HFFc6 (cell line): ENCODE measurements at places on chromosomes 11 and 22.
A peak's percentile ranks its signal among the peaks of the same experiment; 100 is the strongest.

DNA sequence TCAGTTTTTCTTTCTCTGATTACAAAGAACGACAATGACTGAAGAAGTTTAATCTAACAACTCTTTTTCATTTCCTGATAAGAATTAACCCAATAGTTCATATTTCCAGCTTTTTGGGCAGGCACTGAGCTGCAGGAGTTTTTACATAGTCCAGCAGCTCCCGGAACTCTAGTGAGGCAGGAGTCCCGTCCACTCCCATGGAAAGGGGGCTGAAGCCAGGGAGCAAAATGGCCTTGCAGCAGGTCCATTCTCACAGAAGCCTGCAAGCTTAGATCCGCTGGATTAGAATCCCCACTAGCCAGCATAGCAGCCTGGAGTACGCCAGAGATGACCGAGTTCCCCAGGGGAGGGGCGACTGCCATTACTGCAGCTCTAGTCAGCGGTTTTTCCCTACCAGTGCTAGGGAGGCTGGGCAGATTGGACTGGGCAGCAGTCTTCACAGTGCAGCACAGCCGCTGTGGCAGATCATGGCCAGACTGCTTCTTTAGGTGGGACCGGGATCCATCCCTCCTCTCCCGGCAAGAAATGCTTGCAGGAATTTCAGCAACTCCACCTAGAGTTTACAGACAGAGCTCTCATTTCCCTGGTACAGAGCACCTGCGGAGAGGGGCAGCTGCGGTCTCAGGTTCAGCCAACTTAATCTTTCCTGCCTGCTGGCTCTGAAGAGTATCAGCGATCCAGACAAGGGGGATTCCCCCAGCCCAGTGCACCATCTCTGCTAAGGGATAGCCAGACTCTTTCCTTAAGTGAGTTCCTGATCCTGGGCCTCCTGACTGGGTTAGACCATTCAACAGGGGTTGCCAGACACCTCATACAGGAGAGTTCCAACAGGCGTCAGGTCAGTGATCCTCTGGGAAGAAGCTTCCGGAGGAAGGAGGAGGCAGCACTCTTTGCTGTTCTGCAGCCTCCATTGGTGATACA, 742 bp upstream of the CASP4 start:
- peak; percentile 48 for DNase-seq
- peaks cover 50% of the 10 kb centered on the region for H3K4me1 ChIP-seq
- H3K27ac ChIP-seq = peak overlapping the region; percentile 98
- H3K4me3 ChIP-seq = peak overlapping the region; percentile 93
- no peaks in the 10 kb centered on the region; the same call in 1 of the 2 replicates for H3K27me3 ChIP-seq

- peaks cover 48% of the 10 kb centered on the region for H3K4me1 ChIP-seq
- H3K27me3 ChIP-seq = peaks cover 3% of the 10 kb centered on the region; the same call in 1 of the 2 replicates
- peaks cover 38% of the 10 kb centered on the region for H3K36me3 ChIP-seq
- peak overlapping the region; percentile 93 for H3K27ac ChIP-seq
- DNase-seq = peak; percentile 75
These were observed 79.9 kb upstream of the GRIK4 start for GRCh38 chr11:120431633-120432032.

DNA sequence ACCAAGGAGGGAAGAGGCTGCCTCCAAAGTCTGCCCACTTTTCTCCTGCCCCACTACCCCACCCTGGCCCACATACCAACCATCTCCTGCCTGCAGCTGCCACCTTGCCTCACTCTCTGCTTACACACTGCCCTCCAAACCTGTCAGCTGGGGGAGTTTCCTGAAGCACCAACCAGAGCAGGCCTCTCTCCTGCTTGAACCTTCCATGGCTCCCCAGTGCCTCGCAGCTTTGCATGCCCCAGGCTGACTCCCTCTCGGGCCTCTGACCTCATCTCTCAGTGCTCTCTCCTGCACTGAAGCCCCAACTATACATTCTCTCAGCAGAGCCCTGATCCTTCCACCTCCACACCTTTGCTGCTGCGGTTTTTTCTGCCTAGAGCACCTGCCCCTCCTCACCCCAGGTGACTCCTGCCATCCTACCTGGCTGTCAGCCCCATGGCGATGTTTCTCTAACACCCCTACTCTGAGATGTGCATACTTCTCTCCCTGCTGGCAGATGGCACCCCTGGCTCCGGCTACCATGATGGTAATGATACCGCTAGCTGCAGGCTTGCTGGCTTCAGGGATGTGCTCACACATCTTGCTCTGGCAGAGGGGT, 43.5 kb downstream of the MN1 start:
- H3K4me1 ChIP-seq = no peaks in the 10 kb centered on the region
- no peak overlapping the region for H3K27ac ChIP-seq
- no peak for DNase-seq
- peaks cover 25% of the 10 kb centered on the region for H3K27me3 ChIP-seq
- no peak overlapping the region for H3K4me3 ChIP-seq

GRCh38 chr11:15123849-15124248, 9.1 kb downstream of the INSC start:
- peak; percentile 78 for DNase-seq
- H3K36me3 ChIP-seq = no peaks in the 10 kb centered on the region
- peaks cover 80% of the 10 kb centered on the region for H3K4me1 ChIP-seq
- peak overlapping the region; percentile 17 for H3K27ac ChIP-seq
- H3K4me3 ChIP-seq = peak overlapping the region; percentile 29; the same call in 1 of the 2 replicates
- peaks cover 3% of the 10 kb centered on the region for H3K27me3 ChIP-seq

DNA sequence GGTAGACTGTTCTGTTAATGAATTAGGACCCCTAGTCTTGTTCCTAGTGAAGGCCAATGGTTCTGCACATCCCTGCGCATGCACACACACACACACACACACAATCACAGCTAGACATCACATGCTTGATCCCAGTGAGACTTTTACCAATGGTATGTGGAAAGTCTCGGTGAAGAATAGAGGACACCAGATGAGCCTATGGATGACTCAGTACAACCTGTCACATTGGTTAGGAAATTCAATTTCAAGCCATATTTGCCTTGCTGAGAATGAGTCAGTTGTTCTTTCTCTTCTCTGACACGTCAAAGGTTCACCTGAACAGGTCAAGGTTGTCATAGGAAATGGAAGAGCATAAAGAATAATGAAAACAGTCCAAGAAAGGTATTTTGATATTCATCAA, 122.0 kb downstream of the SLC17A6 start:
- no peak overlapping the region for H3K27ac ChIP-seq
- H3K4me3 ChIP-seq = no peak overlapping the region
- no peaks in the 10 kb centered on the region for H3K27me3 ChIP-seq
- no peaks in the 10 kb centered on the region for H3K4me1 ChIP-seq
- no peaks in the 10 kb centered on the region for H3K36me3 ChIP-seq
- DNase-seq = no peak

DNA sequence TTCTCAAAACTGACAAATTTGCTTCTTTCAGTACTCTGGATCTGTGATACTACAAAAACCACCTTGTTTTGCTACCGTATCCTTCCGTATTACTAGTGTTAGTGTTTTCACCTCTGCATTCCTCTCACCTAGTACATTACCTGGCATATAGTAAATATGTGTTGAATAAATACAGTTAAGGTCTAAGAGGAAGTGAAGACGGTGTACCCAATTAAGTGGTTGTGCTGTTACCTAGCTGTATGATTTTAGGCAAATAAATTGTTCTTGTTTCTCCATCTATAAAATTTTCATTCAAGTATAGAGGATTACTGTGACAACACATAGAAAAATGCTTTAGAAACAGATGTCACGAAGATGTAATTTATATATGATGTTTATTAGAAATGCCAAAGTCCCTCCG, 8.9 kb downstream of the BCL2L13 start:
- no peaks in the 10 kb centered on the region; the same call in 1 of the 2 replicates for H3K27me3 ChIP-seq
- no peak overlapping the region for H3K4me3 ChIP-seq
- DNase-seq = no peak
- H3K36me3 ChIP-seq = peaks cover 7% of the 10 kb centered on the region
- peaks cover 5% of the 10 kb centered on the region; the same call in 1 of the 2 replicates for H3K4me1 ChIP-seq

GRCh38 chr11:2587976-2588748, 111.6 kb downstream of the KCNQ1OT1 start:
- no peaks in the 10 kb centered on the region for H3K36me3 ChIP-seq
- no peak overlapping the region for H3K4me3 ChIP-seq
- H3K27ac ChIP-seq = no peak overlapping the region
- H3K27me3 ChIP-seq = peaks cover 31% of the 10 kb centered on the region

- H3K4me3 ChIP-seq = no peak overlapping the region
- H3K27me3 ChIP-seq = no peaks in the 10 kb centered on the region; the same call in 1 of the 2 replicates
- H3K4me1 ChIP-seq = peaks cover 66% of the 10 kb centered on the region
- H3K36me3 ChIP-seq = peaks cover 5% of the 10 kb centered on the region
- no peak for DNase-seq
These were observed 30.3 kb upstream of the MMP13 start for GRCh38 chr11:102985850-102986249.

DNA sequence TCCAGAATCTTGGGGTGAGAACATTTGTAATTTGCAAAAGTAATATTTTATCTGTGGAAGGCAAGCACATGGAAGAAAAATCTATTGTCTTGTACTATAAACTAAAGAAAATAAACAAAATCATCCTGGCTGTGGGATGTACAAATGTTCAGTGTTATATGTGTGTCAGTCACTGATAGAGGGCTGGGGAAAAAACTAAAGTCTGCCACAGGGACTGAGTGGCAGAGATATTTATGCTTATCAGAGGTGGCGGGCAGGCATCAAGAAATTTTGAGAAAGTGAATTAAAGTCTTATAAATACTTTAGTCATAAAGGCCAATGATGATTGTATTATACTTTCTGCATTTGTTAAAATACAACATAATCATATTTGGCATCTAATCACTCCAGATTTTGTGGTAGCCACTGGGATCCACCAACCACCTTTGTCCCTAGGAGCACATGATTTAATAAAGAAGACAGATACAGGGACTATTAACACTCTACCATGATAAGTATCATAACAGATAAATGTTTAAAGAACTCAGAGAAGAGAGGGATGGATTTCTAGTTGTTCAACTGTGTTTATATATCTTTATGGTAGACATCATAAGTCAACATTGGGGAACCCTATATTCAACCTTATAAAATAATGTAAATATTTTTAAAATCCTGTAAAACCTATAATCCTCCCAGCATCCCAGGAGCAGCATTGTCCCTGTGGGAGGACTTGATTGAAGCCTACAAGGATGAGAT, 2.6 kb upstream of the ENDOD1 start:
- H3K27me3 ChIP-seq = peaks cover 9% of the 10 kb centered on the region
- H3K27ac ChIP-seq = no peak overlapping the region
- no peak for DNase-seq
- H3K4me1 ChIP-seq = peaks cover 24% of the 10 kb centered on the region
- no peaks in the 10 kb centered on the region for H3K36me3 ChIP-seq
- no peak overlapping the region for H3K4me3 ChIP-seq

DNA sequence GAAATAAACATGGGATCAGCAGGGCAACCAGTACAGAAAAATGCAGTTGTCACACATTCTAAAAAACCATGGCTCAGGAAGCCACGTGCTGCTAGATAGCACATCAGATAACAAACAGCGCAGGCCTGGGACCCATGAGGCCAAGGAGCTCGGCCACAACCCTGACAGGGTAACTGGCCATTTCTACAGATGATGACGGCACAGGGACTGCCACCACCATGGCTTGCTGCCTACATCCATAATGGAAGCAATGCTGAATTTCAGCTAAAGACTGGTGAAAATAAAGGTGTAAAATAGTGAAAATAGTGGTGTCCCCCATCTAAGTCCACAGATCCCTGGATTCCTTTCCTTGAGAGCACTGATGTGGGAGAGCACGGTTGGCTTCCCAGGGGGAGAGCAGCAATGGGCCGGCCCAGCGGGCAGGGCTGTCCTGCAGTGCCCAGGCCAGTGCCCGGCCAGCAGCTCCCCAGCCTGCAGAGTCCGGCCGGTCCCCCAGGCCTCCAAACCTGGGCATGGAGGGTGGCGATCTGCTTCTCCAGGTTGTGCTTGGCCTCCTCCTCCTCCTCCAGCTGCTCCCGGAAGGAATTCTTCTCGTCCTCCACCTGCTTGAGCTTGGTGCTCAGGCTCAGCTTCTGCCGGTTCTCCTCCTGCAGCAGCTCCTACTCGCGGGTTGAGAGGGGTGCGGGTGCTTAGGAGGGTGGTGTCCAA, 40.0 kb downstream of the APOL1 start:
- H3K27ac ChIP-seq = 0 out of 2 replicates have a peak overlapping the region, but pooled peaks have one; percentile 21
- H3K27me3 ChIP-seq = peaks cover 63% of the 10 kb centered on the region
- H3K36me3 ChIP-seq = peaks cover 55% of the 10 kb centered on the region
- no peaks in the 10 kb centered on the region for H3K4me1 ChIP-seq
- peak overlapping the region; percentile 26; the same call in 1 of the 2 replicates for H3K4me3 ChIP-seq
- no peak for DNase-seq

DNA sequence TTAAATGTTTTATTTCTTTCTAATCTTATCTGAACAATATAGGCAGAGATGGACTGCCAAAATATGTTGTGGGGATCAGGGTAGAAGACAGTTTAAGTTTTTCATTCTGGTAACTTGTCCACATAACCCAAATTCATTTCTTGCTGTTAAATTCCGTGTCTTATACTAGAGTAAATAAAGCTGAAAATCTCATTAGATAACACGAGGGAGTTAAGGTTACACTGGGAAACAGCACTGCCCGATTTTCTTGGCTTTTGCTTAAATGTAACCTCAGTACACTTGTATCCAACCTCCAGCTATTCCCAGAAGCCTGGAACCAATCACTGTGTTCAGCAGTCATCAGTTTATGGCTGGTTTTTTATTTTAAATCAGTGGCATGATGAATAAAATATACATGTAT, 48.2 kb downstream of the MICAL3 start:
- H3K27ac ChIP-seq = no peak overlapping the region
- H3K36me3 ChIP-seq = peaks cover 8% of the 10 kb centered on the region; the same call in 1 of the 2 replicates
- H3K27me3 ChIP-seq = no peaks in the 10 kb centered on the region
- peaks cover 33% of the 10 kb centered on the region for H3K4me1 ChIP-seq

GRCh38 chr11:134589129-134589528, 177.1 kb upstream of the B3GAT1 start:
- H3K36me3 ChIP-seq = peaks cover 4% of the 10 kb centered on the region; the same call in 1 of the 2 replicates
- DNase-seq = no peak
- H3K4me3 ChIP-seq = no peak overlapping the region
- no peaks in the 10 kb centered on the region for H3K4me1 ChIP-seq
- H3K27me3 ChIP-seq = peaks cover 1% of the 10 kb centered on the region; the same call in 1 of the 2 replicates
- H3K27ac ChIP-seq = no peak overlapping the region

GRCh38 chr11:12456651-12457579, 79.5 kb downstream of the PARVA start:
- peak; percentile 77 for DNase-seq
- H3K4me1 ChIP-seq = peaks cover 92% of the 10 kb centered on the region
- peak overlapping the region; percentile 76 for H3K4me3 ChIP-seq
- H3K36me3 ChIP-seq = peaks cover 35% of the 10 kb centered on the region
- H3K27ac ChIP-seq = peak overlapping the region; percentile 94
- H3K27me3 ChIP-seq = peaks cover 12% of the 10 kb centered on the region

DNA sequence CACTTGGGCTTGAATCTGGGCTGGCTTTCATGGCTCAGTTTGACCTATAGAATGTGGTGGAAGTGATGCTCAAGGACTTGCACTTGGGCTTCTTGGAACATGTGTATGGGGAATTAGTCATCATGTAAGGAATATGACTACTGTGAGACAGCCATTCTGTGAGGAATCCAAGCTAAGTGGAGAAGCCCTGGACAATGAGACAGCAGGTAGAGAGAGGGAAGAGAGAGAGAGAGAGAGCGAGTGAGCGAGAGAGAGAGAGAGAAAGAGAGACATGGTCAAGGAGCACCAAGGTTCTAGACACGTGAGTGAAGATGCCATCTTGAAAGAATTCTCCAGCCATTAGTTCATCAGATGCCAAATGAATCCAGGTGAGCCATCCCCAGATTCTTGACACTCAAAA, 261.6 kb upstream of the SORL1-AS1 start:
- no peaks in the 10 kb centered on the region; the same call in 1 of the 2 replicates for H3K36me3 ChIP-seq
- H3K27ac ChIP-seq = no peak overlapping the region
- no peak overlapping the region for H3K4me3 ChIP-seq
- DNase-seq = peak; percentile 9
- peaks cover 21% of the 10 kb centered on the region for H3K4me1 ChIP-seq

- H3K36me3 ChIP-seq = peaks cover 47% of the 10 kb centered on the region
- H3K4me1 ChIP-seq = peaks cover 66% of the 10 kb centered on the region
- peak overlapping the region; percentile 87 for H3K27ac ChIP-seq
- H3K27me3 ChIP-seq = peaks cover 4% of the 10 kb centered on the region
- H3K4me3 ChIP-seq = peak overlapping the region; percentile 31; the same call in 1 of the 2 replicates
These were observed 28.4 kb downstream of the C11orf91 start for GRCh38 chr11:33672273-33672672.
